Stimulated activated CD4-positive, alpha-beta T cell treated with anti-CD3 and anti-CD28 coated beads, Interleukin-1b, Interleukin-23, amount 100 ng/mL, for 1 hour (primary cell): ENCODE measurements at places on chromosomes 2 and 18.

- DNase-seq = no peak
These were observed 33.7 kb downstream of the RAMP1 start for GRCh38 chr2:237892984-237893595.

- DNase-seq = no peak
These were observed 105.7 kb upstream of the TEX51 start for GRCh38 chr2:126792993-126793392.

- DNase-seq = no peak
These were observed 555.0 kb upstream of the TMEFF2 start for GRCh38 chr2:192749611-192750200.

GRCh38 chr18:48806551-48807261, 144.1 kb downstream of the SMAD7 start:
- no peak for DNase-seq

DNA sequence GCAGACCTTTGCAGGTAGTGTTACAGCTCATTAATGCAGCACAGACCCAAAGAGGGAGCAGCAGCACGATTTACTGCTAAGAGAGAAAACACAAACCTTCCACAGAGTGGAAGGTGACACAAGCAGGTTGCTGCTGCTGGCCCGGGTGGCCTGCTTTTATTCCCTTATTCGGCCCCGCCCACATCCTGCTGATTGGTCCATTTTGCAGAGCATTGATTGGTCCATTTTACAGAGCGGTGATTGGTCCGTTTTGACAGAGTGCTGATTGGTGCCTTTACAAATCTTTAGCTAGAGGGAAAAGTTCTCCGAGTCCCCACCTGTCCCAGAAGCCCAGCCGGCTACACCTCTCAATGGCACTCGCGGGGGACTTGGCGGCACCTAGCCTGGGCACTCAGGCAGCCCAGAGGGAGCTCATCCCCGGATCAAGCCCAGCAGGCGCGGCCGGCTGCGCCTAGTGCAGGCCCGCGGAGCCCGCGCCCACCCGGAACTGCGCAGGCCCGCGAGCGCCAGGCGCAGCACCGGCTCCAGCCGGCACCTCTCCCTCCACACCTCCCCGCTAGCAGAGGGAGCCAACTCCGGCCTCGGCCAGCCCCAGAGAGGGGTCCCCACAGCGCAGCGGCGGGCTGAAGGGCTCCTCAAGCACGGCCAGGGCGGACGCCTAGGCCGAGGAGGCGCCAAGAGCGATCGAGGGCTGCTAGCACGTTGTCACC, 825.6 kb upstream of the HS6ST1 start:
- DNase-seq = no peak

- no peak for DNase-seq
These were observed 46.8 kb upstream of the RNU4ATAC start for GRCh38 chr2:121483846-121484245.

- DNase-seq = no peak
These were observed 33.0 kb downstream of the FHOD3 start for GRCh38 chr18:36330435-36331052.

DNA sequence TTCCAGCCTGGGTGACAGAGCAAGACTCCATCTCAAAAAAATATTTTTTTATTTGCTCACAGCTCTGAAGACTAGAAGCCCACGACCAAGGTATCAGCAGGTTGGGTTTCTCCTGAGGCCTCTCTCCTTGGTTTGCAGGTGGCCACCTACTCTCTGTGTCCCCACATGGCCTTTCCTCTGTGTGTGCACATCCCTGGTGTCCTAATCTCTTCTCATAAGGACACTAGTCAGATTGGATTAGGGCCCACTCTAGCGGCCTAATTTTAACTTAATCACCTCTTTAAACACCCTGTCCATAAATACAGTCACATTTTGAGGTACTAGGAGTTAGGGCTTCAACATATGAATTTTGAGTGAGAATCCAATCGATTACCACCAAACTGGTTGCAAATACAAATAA, 2.0 kb upstream of the RAB3GAP1 start:
- DNase-seq = no peak

GRCh38 chr2:69034122-69034521, 21.1 kb downstream of the ANTXR1 start:
- DNase-seq = no peak

- no peak for DNase-seq
These were observed 28.7 kb upstream of the RPRD1A start for GRCh38 chr18:36095936-36096519.

GRCh38 chr2:216014006-216014405, 655 bp upstream of the MREG start:
- DNase-seq = no peak

DNA sequence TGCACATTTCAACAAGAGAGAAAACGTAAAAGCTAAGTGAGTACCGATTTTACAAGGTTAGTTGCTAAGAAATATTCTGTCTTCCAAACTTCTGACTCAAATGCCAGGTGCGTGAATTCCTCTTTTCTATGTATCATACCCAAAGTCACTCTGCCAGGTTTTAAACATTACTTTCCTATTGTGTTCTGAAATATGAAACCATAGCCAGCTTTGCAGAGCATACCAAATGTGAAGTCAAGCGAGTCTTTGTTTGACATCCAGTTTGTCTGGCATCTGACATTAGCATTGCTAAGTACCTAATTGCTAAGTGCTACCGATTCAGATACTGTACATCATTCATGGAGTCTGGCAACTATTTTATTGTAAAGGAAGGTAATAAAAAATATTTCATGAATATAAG, 321.9 kb upstream of the GALNT5 start:
- no peak for DNase-seq

GRCh38 chr2:175396696-175397095, 215.2 kb upstream of the ATP5MC3 start:
- no peak for DNase-seq

DNA sequence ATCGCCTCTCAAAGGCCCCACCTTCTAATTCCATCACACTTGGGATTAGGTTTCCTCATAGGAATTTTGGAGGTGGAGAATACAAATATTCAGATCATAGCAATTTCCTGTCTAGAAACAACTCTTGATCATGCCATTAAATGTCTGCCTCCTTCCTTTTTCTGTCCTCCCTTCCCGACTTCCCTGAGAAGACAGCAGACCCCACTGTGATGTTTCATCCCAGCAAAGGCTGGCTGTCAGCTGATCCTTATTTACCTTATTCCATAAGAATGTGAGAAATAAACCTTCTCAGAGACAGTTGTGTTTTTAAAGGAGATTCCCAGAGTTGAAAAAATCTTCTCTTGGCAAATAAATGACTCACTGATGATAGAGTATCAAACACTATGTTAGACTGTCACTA, 133.9 kb downstream of the TDRD15 start:
- DNase-seq = no peak

GRCh38 chr2:138094031-138094430, 129.8 kb downstream of the HNMT start:
- no peak for DNase-seq

DNA sequence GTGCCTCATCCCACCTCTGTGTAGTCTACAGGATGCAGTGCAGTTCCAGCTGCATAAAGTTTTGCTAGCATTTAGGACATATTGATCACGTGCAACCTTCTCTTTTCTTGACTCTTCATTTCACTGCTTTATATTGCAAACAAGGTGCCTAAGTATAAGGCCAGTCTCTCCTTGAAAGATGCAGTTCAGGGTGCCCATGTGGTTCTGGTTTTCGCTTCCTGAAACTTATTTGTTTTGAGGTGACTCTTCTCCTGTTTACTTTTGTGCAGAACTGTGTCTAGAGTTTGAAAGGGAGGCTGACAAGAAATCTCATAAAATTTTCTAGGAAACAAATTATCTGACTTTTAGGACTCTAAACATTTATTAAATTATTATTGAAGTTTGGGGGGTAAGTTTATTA, 189.9 kb downstream of the UBE2E3 start:
- DNase-seq = no peak

- no peak for DNase-seq
These were observed 156.5 kb downstream of the TNS1 start for GRCh38 chr2:217846321-217846743.

GRCh38 chr2:189522435-189523151, 58.0 kb downstream of the SLC40A1 start:
- no peak for DNase-seq

DNA sequence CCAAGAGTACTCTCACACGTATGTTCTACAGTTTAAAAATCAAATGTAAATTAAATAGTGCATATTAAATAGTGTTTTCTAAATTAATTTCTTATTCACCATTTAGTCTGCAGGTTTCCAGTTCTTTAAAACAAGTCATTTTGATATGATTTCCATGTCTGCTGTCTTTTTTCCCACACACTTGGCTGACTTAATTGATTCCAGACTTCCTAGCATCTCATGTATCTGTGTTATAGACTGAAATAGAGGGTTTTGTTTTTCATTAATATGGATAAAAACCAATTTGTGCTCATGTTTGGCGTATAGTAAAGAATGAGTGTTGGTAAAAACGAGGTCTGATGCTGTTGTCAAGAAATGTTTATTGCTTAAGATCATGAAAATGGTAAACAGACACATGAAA, 104.3 kb downstream of the SRBD1 start:
- no peak for DNase-seq

DNA sequence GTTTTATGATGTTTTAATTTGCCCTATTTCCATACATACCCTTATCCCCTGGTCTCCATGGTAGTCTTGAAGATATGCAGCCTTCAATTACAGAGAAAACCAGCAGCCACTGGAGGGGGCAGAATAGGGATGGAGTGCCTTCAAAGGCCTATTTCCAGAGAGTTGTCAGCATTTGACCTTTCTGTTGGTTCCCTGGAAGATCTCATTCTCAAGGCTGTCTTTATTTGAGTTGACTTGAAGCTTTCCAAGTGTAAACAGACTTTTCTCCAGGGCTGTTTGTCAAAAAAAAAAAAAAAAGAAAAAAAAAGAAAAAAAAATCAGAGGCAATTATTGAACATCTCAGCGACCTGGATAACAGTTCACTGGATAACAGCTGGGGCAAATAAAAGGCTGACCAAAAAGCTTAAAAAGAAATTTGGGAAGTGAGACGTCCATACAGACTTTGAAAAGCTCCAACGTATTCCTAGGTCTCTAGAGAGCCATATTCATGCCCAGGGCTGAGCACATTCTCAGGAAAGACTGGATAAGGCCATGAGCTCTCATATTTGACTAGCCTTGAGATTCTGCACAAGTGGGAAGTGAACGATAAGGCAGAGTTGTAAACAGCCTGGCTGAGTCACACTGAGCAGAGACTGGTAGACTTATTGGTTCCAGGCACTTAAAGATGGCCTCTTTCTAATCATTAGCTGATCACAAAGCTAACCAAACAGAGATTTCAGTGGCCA, 126.6 kb downstream of the VAPA start:
- DNase-seq = no peak

DNA sequence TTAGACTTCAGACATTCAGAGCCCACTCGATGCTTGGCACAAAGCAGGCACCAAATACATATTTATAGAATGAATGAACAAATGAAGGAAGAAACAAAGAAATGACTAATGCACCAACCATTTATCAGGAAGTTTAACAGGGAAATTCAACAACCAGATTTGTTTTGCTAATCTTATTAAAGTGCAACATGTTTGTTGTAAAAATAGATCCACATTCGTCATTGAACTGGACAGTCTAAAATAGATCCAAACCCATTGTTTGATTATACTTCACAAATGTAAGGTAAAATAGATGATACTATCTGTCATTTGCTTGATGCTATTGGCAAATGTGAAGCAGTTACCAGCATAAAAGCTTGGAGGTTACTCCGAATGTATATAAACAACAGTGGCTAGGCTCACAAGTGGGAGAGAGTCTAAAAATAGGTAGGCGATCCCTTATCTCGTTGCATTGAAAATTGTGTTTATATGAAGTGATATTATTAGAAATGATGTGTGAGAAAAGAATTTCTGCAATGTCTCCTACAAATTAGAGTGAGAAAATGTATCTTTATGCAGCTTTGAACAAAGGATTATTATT, 246.2 kb downstream of the NEDD4L start:
- no peak for DNase-seq

GRCh38 chr2:228827056-228827700, 443.9 kb downstream of the PID1 start:
- DNase-seq = no peak

DNA sequence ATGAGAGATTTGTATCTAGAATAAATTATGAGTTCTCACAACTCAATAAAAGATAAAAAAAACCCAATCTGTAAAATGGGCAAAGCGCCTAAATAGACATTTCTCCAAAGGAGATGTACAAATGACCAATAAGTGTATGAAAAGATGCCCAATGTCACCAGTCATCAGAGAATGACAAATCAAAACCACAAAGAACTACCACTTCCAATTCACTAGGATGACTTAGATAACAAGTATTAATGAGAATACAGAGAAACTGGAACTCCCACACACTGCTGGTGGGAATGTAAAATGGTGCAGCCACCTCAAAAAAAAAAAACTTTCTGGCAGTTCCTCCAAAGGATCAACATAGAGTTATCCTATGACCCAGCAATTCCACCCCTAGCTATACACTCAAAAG, 17.4 kb upstream of the COL6A3 start:
- no peak for DNase-seq

DNA sequence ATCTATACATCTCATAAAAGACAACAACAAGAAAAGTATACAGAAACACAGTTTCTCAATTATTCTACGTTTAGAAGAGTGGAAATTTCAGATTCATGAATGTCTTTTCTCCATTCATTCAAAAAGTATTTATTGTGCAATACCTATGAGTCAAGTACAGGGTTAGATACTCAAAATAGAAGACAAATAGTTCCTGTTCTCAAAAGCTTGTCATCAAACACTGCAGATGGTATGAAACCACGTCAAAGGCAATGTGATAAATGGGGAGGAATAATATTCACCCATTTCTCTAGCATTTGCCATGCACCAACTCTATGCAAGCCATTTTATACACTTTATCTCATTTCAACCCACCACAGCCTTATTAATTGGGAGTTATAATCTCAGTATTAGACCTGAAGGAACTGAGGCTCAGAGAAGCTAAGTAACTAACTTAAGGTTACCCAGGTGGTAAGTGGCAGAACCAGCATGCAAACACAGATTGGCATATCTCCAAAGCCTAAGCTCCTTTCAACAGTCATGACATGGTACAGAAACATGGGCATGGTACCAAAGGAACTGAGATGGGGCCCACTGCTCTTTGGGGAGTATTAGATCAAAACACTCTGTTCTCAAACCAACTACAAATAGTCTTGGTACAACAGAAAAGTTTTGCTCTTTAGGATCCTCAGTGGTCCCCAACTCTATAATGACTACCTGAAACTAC, 67.2 kb upstream of the NPAS2 start:
- no peak for DNase-seq

- DNase-seq = no peak
These were observed 3.7 kb downstream of the ADNP2 start for GRCh38 chr18:80112624-80113248.
